NCI-H1930 (cell line): ENCODE measurements at places on chromosomes 12 and 14.

GRCh38 chr12:51850965-51851299 is 2.4 kb upstream of the FIGNL2 start:
- DNase-seq = no peak

- DNase-seq = no peak
Measured at GRCh38 chr12:125579916-125580315, 514.7 kb downstream of the AACS start.

- DNase-seq = no peak
Measured at GRCh38 chr12:49548822-49549648, 10.2 kb downstream of the KCNH3 start.

DNA sequence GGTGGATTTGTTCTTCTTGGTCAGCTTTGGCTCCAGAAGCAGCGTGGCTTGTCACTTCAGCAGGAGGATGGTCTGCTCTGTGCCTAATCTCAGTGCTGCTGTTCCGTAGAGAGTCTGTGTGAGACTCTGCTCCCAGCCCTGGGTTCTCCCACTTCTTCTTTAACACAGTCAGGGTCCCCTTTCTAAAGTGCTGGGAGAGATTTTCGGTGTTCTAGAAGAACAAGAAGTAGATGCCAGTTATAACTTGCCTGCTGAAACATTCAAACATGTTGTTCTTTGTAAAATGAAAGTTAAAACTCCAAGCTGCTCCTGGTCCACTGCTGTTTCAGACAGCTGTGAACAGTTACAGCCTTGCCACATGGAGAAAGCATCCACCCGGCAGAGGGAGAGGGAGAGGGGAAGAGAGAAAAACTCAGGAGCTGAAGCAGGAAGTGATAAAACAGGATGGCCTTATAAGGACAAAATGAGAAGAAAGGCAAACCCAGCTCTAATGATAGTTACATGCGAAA is 55.2 kb upstream of the CERS5 start:
- no peak for DNase-seq

DNA sequence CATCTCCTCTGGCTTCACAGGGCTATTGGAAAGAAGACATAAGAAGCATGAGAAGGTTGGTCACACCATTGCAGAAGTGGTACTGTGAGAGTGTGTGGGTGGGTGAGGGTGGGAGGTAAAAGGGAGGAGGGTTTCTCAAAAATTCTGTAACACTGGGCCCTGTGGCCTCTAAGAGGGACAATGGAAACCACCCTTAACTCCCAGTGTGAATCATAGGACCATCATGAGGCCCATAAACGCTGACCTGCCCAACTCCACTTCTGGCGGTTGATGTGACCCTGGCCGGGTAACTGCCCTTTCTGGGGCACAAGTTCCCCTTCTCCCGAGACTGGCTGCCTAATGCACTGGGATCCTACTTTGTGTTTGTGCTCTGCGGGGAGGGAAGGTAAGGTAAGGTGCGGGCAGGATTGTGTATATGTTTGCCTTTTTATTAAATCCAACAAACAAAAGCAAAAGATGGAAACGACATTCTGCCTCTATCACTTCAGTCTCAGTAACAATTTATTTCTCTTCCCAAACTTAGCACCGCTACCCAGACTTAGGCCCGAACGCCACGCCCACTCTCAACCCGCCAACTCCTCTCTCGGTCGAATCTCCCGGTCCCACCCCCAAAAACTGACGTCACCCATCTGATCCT is 551 bp downstream of the METTL1 start:
- peak; percentile 69 for DNase-seq
